Stimulated activated CD8-positive, alpha-beta memory T cell treated with anti-CD3 and anti-CD28 coated beads, Interleukin-7, amount 100 ng/mL, for 1 hour (primary cell): ENCODE measurements at places on chromosomes 3 and 15.

DNA sequence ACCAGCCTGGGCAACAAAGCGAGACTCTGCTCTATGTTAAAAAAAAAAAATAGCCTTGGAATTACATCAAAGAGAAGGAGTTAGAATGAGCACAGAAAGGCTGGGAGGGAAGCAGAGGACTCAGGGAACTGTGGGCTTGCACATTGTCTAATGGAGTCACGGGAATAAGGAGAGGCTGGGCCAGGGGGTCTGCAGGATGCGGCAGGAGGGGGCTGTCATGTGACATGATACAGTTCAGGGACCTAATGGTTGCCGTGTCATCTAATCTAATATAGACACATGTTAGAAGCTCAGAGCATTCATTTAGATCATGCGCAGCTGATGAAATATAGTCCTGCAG, 32.5 kb downstream of the GRK7 start:
- no peak for DNase-seq

DNA sequence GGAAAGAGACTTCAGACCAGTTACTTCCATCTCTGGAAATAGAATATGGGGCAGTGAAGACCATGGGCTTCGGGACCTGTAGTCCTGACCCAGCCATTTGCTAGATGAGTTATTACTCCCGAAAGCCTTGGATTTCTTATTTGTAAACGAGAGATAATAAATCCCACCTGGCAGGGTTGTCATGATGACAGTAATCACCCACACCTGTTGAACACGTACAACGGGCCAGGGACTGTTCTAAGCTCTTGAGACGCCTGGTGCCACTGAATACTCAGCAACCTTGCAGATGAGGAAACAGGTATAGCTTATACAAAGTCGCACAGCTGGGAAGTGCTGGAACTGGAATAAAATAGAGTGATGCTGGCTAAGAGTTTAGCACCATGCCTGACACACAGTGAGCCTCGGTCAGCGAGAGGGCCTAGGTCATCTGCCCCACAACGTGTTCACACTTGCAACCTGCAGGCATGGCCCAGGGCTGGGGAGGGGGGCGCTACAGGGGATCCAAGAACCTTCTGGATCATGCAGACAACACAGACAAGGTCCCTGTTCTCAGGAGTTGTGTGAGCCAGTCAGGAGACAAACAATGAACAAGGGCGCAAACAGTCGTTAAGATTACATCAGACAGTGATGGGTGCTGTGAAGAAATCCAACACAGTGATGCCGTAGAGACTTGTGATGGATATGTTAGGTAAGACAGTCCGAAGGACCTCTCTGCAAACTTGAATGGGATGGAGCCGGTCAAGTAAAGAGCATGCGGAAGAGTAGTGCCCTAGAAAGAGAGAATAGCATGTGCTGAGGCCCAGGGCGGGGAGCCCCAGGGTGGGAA, 89.2 kb downstream of the CORO2B start:
- no peak for DNase-seq

DNA sequence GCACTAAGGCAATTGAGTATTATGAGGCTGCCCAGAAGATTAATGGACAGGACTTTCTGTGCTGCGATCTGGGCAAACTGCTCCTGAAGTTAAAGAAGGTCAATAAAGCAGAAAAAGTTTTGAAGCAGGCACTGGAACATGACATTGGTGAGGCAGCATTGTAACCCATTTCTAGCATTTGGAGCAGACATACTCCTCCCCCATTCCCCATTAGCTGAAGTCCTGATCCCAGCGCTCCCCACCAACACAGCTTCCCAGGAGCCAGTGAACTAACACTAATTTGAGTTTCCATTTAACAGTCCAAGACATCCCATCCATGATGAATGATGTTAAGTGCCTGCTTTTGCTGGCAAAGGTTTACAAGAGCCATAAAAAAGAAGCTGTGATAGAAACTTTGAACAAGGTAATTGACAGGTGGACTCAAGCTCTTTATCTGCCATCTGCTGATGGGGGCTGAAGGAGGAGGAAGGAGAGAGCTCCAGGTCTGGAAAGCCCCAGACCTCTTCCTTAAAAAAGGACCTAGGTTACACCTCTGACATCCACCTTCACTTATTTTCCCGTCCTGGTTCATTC, 22.6 kb downstream of the CSRNP1 start:
- DNase-seq: no peak

DNA sequence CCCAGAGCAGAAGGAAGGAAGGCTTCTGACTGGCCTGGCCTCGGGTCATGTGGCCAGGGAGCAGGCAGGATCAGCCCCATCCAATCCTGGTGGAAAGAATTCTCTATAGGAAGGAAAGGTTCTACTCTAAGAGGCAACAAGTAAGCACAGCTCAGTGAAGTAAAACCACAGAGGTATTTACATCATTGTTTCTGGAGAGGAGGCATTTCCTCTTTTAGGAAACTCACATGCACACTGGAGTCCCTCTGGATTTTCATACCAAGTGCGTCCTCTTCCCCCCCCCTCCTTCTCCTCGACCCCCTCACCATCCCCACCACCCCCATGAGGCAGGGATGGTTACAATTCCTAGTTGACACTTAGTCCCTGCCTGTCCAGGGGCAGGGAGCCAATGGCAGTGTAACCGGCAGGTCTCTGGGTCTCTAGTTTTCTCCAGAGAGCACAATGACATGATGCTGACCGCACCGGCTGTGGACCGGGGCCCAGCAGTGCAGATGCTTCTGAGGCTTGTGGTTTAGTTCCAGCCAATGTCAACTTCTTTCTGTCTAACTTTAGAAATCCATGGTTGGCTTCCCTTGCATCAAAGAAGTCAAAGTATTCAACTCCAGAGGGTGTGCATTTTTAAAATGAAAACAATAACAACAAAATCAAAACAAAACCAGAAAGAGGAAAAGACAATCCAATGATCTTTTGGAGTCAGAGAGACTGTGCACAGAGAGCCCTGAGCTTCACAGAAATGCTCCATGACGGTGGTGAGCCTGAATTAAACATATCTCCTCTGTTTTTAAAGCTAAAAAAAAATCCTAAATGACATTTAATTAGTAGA, 230.3 kb upstream of the TLE3 start:
- no peak for DNase-seq

GRCh38 chr3:72449551-72449950, 398.7 kb downstream of the SHQ1 start:
- DNase-seq: no peak

GRCh38 chr15:27086149-27086548, 115.2 kb downstream of the GABRG3 start:
- no peak for DNase-seq

DNA sequence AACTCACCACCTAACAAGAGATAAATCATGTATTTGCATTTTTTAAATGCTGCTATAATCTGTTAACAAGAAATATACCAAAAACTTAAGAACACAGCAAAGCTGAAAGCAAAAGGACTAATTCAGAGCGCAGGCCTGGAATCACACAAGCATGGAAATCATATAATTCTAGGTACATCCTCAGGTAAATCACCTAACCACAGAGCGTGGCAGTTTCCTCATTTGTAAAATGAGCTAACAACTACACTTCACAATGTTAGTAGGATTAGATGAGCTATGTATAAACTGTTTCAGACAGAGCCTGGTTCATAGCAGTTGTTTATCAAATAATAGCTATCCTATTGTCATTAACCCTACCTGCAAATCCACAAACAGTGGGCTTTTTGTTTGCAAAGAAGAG, 146.4 kb downstream of the ERC2 start:
- DNase-seq: no peak

DNA sequence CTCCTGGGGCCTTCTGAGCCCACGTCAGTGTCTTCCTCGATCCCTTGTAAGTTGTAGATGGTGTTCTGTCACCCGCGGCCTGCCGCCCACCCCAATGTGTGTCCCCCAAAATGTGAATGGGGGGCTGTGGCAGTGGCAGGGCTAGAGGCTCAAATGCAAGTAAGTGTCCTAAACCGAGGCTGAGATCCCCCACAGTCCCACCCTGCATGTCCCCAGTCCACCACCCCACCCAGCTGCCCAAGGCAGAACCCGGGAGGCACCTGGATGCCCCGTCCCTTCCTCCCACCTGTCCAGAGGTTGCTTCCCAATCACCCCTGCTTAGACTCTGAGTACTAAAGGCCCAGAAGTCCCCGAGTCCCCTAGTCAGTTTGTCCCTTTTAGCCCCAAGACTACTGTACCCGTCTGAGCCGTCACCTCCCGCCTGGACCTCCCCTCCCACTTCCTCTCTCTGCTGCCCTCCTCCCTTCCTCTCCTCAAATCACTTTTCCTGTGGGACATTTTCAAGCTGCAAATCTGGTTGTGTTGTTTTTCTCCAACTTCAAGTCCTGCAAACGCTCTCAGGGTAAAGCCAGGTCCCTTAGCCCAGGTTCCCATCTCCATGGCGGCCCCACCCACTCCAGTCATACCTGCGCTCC, 11.8 kb upstream of the PLXND1 start:
- no peak for DNase-seq

GRCh38 chr3:128614076-128614475, 36.5 kb downstream of the RPN1 start:
- no peak for DNase-seq

DNA sequence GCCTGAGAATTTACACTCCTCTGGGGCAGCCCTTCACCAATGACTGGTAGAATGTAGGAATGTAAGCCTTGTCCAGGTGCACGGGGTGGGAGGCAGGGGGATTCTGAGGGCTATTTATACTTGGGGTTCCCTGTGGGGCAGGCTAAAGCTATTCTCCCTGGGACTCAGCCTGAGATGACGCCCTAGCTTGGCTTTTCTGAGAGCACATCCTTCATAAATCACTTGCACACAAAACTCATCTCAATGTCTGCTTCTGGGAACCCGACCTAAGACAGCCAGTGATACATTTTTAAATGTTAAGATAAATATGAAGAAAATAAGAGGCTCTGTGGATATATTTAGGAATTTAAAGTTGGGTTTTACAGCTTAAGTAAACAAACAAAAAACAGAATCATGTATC, 16.6 kb downstream of the TMEM158 start:
- DNase-seq: no peak

GRCh38 chr15:32659340-32660155, 18.0 kb downstream of the SCG5 start:
- no peak for DNase-seq

DNA sequence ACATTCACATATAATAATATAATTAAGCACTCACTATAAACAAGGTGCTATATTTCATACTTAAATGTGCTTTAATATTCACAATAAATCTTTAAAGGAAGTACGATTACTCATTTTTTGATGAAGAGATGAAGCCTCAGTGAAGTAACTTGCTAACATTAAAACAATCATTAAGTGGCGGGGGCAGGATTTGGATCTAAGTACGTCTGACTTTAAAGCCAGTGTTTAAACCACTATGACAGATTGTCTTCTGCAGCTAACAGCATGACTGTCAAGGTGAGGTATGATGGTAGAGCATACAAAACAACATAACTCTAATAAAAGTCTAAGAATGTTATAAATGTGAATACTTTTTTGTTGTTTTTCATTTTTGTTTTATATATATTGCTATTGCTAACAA, 862.1 kb downstream of the ROBO1 start:
- DNase-seq: no peak

DNA sequence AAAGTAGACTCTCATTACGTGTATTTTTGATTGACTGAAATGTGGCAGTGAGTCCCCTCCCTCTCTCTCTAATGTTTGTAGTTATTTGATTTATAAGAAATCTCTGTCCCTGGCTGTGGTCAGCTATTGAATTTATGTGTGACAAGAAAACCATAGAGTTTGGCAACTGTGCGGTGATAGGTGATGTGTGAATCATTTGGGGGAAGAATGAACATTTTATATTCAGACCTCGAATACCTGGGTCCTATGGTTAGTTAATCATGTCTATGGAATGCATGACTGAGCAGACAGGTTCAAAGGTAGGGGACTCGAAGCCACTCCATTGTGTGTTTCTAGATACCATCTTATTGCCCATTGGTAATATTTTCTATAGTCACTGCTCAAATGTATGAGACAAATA, 712.1 kb downstream of the MECOM start:
- DNase-seq: no peak

- DNase-seq: no peak
These were observed 315.0 kb downstream of the OXSM start for GRCh38 chr3:26104851-26105251.

GRCh38 chr3:69385123-69385722, 665 bp downstream of the FRMD4B start:
- DNase-seq: no peak

GRCh38 chr3:65928110-65928509, 110.6 kb downstream of the MAGI1 start:
- no peak for DNase-seq

DNA sequence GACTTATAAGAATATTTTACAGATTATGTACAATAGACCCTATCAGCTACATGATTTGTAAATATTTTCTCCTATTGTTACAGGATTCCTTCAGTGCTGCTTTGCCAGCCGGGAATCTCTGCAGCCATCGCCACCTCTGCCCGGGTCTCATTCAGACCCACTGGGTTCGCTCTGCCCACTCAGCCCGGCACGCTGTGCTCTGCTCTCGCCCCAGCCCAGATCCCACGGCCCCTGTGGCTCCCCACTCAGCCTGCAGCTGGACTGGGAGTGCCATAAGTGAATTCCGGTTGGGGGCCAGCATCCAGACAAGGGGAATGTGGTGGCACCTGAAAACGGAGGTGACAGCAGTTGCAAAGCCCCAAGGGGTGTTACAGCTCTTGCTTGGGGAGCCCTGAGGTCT, 71.8 kb downstream of the NPAP1 start:
- DNase-seq: no peak

DNA sequence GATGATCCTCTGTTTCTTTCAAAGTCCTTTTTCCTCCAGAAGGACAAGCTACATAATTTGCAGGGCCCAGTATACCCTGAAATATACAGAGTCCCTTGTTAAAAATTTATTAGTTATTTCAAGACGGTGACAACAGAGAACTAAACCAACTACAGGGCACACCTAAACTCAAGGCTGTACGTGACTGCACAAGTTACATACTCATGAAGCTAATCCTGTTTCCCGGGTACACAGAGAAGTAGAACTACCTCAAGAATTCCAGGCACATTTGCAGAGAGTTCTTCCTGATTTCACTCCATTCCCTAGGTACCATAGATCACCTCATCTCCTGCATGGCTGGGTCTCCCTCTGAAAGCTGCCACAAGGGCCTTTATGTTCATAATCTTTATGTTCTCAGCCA, 279.4 kb upstream of the ARL6 start:
- DNase-seq: no peak

DNA sequence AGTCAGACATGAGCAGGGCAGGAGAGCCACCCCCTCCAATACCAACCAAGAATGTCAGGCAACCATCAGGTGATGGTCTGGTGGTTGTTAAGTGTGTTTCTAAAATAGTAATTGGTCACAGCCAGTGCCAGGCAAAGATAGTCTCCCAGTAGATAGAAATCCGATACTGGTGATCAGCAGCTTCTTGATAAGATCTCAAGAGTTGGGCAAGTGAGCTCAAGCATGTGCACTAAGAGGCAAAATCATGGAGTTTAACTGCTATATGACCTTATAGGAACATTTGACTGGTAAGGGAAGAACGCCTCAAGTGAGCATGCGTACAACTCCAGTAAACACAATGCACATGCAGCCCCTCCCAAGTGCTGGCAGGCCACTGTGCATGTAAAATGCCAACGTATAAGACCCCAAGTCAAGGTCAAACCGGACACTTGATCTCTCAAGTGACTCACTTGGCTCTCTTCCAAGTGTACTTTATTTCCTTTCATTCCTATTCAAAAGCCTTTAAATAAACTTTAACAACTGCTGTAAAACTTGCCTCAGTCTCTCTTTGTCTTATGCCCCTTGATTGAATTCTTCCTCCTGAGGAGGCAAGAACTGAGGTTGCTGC, 36.0 kb upstream of the CBLB start:
- DNase-seq: no peak

- no peak for DNase-seq
These were observed 88.7 kb upstream of the C15orf39 start for GRCh38 chr15:75112848-75113492.

GRCh38 chr3:41363830-41364523, 164.7 kb downstream of the CTNNB1 start:
- no peak for DNase-seq

- DNase-seq: no peak
These were observed 223.2 kb upstream of the THBS1 start for GRCh38 chr15:39357480-39358268.
